NCI-H2081 treated with DMSO at 0.1 percent for 48 hours (cell line): ENCODE measurements at places on chromosomes 2 and 18.

GRCh38 chr2:237445611-237446337 is 31.8 kb upstream of the COL6A3 start:
- DNase-seq = no peak

DNA sequence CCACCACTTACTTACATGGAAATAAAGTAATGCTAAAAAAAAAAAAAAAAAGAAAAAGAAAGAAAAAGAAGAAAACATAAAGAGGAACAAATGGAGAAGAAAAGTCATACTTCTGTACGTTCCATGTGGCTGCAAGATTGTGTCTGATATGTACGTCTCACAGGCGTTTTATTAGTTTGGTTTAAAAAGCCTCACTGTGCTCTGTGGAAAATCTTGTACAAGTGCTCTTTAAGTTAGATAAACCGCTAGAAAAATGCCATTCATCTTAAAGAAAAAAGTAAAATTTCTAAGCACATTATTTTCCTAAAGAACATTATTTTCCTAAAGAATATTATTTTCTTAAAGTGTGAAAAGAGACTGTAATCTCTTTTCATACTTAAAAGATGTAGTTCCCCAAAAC is 165.1 kb downstream of the ZNF521 start:
- DNase-seq = no peak

DNA sequence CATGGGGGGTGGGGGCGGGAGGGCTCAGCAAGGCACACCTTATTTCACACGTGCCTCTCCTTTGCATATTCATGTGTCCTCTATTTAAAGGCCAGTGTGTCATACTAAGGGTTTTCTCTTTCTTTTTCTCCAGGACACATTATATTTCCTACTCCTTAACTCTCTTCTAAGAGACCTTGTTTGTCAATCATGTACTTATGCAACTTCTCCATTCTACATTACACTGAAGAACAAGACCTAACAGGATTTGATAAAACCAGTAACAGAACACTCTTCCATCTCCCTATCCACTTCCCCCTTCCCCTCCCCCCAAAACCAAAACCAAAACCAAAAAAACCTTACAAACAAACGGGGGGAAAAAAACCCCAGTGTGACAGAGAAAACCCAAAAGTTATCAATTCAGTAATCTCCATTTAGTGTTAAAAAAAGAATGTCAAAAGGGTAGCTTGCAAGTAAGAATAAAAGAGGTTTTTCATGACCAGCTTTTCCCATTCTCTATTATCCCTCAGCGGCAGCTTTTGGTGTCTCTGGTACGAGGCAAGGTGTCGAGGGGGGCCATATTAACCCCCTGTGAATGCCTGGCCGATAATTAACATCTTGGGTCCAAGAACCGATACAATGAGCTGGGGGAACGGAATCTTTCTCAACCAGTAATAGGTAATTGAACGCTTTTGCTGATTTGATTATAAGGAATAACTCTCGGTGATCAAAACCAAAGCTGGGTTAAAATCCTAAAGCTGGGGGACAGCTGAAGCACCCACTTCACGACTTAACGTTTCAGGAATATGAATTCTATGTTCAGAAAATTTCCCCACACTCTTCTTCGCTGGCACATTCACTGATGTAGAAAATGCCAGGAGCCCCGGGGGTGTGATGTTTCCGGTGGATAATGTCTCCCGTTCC is 191.0 kb upstream of the TCF4 start:
- DNase-seq = no peak

DNA sequence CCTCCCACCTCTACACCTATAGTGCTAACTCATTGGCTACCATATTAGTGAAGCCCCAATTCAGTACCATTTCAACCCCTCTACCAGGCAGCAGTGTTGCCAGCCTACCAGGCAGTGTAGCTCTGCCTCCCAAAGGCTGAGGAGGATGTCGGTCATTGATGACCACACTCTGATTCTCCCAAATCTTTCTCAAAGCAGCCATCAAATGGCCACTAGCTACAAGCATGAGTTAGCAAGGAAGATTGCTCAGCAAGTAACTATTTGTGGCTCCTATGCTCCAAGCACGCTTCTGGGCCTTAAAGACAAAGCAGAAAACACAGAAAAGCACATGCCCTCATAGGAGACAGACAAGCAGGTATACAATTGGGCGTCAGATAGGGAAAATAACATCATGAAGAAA is 42.7 kb upstream of the AFF3 start:
- no peak for DNase-seq

DNA sequence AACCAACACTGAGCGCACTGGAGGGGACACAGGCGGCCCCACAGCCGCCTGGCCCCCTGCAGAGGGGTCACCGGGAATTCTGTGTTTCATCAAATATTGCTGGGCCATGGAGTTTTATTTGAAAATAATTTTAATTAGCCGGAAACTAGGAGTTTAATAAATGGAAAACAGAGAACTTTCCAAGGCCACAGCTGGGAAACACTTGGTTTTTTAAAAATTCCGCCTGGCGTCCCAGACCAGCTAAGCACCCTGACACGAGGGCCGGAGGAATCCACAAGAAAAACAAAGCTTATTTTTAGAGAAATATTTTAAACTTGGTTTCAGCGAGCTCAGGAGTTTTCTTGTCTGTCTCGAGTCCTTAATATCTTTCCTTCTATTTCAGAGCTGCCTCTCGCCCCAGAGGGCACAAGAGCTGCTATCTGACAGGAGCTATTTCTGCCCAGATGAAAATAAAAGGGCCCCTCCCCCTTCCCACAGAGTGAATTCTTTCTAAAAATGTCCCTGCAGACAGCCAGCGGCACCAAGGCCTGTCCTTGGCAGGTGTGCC is 8.2 kb downstream of the ZFP36L2 start:
- DNase-seq = no peak

DNA sequence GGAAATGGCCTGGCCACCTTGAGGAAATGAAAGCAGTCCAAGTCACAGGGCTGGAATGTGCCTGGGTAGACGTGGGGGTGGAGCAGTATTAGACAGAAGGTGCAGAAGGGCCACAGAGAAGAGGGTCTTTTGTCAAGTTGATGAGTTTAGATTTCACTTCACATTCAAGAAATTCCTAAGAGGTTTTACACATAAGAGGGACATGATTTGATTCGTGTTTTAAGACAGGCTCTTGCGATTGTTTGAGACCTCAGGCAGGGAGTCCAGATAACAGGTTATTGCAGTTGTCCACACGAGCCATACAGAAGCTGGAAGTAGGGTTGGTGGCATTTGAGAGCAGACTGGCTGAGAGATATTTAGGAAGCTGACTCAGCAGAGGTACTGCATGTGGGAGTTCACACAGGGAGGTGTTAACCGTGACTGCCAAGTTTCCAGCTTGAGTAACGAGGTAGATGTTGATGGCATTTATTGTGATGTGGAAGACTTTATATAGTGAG is 64.6 kb downstream of the NEB start:
- DNase-seq = no peak

DNA sequence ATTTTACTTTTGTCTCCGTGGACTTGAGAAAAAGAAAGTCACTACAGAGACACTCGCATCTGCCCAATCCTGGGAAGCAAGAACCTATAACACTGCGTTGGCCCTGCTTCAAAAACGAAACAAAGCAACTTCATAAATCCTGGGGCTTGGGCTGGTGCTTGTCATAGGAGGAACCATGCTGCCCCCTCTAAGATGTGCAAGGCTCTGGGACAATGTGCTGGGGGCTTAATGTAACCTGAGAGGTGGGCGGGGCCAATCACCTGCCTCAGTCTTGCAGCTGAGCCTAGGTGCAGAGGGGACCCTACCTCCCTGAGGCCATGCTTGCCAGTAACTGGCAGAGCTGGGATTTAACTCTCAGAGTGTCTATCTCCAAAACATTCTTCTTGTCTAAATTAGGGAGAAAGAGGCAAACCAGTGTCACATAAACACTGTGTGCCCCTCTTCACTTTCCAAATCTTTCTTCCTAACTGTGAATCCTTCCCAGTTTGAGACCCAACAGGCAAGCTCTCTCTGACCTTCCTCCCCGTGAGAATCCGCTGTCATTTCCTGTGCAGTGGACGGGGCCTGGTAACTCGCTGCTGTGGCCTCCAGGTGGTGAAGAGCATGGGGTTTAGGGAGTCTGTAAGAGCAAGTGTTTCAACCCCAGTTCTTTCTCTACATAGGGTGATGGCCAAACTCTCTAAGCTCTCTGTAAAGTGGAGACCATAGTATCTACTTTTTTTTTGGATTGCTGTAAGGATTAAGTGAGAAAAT is 115.1 kb downstream of the ACKR3 start:
- DNase-seq = no peak

DNA sequence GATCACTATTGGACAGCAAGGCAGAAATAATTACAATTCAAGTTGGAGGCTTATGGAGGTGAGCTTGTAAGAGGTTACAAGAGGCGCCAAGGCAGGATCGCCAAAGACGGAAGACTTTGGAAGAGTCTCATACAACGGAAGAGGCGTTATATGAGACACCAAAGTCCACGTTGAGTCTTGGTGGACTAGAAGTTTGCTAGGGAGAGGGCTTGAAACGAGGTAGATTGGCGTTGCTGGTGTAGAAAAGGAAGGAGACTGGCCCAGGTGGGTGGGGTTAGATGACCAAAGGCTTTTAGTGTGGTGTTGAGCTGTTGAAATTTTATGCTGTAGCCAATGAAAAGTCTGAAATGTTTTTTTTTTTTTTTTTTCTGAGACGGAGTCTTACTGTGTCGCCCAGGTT is 1.4 kb downstream of the MSH2 start:
- no peak for DNase-seq

GRCh38 chr2:46701152-46701551 is 214.5 kb downstream of the MCFD2 start:
- DNase-seq = no peak

GRCh38 chr2:3324404-3325281 is 53.0 kb downstream of the EIPR1 start:
- no peak for DNase-seq

DNA sequence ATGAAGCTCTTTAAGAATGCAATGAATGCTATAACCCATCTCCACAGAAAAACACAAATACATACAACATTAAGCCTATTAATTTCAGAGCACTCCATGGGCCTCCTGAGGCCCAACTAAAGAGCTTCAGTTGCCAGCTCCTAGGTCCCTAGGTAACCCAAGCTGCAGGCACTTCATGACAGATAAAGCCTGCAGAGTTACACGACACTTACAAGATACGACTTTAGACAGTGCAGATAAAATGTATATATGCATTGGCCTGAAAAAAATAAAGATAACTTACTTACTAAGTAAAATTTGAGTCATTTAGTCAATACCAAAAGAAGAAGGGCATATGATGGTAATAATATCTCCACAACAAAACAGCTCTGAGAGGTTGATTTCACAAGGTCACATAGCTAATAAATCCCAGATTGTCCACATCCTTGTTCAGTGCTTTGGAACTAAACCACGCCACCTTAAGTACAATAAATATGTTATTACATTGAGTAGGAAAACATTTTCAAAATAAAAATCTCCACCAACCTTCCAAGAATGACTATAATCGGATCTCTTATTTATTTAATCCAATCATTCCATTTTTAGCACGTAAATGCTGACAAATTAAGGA is 3.4 kb downstream of the MAP4K3 start:
- DNase-seq = no peak

DNA sequence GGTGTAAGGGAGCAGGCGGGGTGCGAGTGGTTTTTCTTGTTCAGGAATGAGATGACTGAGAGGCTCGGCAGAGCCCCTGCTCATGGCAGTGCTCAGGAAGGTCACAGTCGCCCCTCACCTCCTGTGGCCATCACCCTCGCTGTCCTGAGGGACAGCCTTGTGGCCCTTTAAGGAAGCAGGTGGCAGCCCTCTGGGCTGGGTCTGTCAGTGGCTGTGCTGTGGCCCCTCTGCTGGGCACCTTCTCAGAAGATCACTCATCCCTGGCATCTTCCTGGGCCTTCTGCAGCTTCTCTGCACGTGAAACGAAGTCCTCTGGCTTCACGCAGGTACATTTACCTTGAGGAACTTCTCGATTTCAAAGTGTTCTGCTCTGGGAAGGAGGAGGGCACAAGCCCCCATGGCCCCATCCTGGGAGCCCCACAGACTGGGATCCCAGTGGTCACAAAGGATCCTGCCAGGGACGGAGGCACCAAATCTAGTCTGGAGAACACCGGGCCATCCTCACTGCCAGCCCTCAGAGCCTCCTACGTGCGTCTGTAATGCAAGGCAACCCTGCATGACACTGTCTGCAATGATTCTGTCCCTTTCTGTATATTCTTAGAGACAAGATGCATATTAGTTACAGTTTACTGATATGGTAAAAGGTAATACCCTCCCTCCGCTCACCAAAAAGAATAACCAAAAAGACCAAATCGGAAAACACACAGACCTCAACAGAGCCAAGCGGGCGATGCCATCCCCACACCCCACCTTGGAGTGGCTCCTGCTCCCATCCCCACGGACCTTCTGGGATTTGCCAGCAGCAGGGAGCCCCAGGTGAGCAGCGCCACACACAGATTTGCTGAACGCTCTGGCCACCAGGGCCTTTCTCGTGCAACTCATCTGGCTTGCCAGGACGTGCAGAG is 25.9 kb upstream of the FAHD2A start:
- no peak for DNase-seq

GRCh38 chr18:63005306-63005705 is 290.0 kb downstream of the PHLPP1 start:
- no peak for DNase-seq

GRCh38 chr2:186125156-186125555 is 360.9 kb upstream of the ZC3H15 start:
- DNase-seq = no peak

- DNase-seq = no peak
Measured at GRCh38 chr2:36354811-36355150, 797 bp upstream of the CRIM1 start.

- DNase-seq = no peak
Measured at GRCh38 chr2:78127424-78127823, 605.2 kb upstream of the LRRTM4 start.

DNA sequence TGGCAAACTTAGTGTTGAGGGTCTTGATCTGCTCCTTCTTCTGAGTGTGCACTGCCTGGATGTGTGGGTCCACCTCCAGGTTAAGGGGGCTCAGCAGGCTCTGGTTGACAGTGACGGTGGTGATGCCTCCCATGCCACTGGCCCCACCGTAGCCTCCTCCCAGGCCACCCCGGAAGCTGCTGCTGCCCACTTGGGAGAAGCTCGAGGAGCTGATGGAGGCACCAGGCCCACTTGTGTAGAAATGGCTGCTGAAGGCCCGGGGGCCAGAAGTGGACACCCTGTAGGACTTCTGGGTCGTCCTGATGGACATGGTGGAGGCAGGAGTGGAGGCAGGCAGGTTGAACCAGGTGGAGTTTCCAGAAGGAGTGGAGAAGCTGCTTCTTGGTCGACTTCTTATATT is 6.4 kb upstream of the DUSP19 start:
- DNase-seq = no peak

DNA sequence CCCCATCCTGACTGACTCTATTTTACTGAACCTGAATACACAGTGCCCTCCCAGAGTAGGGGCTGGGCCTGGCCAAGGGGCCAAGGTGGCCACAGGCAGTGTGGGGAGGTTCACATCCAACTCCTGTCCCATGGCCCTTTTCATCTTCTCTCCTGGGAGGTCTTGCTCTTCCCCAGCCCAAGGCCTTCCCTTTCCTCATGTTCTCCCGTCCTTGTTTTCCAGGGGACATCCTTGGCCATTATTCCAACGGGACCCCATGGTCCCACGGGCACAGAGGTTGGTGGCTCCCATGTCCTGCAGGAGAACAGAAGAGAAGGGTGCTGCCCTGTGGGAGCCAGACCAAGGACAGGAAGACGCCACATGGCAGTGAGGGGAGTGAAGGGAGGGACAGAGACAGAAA is 10.4 kb downstream of the MALL start:
- no peak for DNase-seq
